ENCODE measurements at places on chromosomes 4 and X.

DNA sequence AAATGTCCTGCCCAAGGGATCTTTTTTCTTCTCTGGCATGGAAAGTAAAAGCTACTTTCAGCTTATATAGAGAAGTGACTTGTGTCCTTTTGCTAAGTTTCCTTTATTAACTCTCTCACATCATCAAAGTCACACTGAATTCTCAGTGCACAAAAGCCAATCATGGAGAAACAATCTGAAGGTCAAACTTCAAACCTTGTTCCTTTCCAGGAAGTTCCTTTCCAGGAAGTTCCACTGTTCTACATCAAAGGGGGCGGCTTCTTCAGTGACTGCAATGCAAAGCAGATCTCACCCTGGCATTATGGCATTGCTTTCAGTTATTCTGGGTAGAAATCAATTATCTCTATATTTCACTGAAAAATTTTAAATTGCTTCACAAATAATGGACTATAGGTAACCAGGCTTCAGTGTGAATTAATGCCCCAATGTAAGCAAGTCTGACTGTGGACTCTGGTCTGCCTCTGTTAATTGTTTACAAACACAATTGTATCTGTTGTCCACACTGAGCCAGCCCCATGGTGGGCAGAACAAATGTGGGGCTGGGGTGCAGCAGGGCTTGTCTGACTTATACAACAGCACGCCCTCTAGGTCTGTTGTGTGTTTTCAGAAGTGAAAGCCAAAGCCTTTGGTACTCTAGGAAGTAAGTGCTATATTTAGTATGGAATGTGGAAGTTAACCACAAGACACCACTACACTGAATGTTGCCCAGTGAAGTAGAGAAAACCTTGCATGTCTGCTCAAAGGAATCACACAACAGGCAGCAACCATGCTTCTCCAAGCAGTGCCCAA is 98.8 kb downstream of the CDS1 start:
- DNase-seq: peak; percentile 87

DNA sequence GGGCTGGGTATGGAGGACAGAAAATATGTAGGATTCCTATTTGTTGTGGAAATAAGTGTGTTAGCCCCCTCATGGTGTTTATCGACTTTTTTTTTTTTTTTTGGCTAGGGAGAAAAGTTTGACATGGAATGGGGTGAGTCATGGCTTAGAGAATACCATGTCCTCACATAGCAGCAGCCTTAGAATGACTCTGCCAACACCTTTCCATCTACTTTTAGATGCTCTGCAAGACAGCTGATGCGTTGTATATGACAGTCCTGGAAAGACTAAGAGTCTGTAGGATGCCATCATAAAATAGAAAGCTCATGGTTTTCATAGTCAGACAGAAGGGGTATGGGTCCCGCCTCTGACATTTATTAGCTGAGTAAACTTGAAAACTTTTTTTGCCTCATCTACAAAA is 37.7 kb downstream of the MTTP start:
- no peak for DNase-seq

- peak; percentile 92 for DNase-seq
Measured at GRCh38 chrX:40504801-40505605, 75.8 kb upstream of the ATP6AP2 start.

GRCh38 chr4:57102050-57102624 is 8.0 kb downstream of the IGFBP7 start:
- peak; percentile 97 for DNase-seq

DNA sequence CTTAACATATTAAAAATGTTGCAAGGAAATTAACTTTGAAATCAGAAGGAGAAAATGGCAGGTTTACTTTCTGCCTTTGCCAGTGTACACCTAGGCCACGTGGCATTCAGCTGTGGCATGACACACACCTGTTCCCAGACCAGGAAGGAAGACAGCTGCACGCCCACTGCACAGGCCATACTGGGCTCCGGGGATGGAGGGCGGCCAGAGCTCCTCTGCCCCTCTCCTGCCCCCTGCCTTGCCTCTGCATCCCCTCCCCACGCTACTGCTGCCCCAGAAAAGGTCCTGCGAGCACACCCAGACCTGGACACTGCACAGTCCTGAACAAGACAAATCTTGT is 68.4 kb downstream of the GATB start:
- no peak for DNase-seq

GRCh38 chr4:119543779-119544178 is 84.8 kb downstream of the PDE5A start:
- DNase-seq: peak; percentile 56

DNA sequence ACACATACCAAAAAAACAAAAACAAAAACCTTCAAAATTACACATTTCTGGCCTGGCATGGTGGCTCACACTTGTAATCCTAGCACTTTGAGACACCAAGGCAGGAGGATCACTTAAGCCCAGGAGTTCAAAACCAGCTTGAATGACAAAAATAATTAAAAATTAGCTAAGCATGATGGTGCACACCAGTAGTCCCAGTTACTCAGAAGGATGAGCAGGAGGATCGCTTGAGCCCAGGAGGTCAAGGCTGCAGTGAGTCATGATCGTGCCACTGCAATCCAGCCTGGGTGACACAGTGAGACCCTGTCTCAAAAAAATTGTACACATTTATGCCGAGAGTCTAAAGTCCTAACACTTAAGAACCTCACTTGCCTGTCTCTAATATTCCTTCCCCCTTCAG is 18.3 kb downstream of the SLC39A8 start:
- no peak for DNase-seq

GRCh38 chr4:69848028-69848427 is 11.9 kb downstream of the SULT1E1 start:
- no peak for DNase-seq

- DNase-seq: no peak
Measured at GRCh38 chr4:99411041-99411440, 24.1 kb downstream of the ADH7 start.

- DNase-seq: no peak
Measured at GRCh38 chrX:123834116-123834515, 25.7 kb upstream of the XIAP start.

- DNase-seq: peak; percentile 89
Measured at GRCh38 chr4:169410839-169411770, 140.3 kb upstream of the SH3RF1 start.

GRCh38 chrX:115344885-115345614 is 55.5 kb downstream of the LUZP4 start:
- peak; percentile 97 for DNase-seq

- DNase-seq: peak; percentile 91
Measured at GRCh38 chr4:184347251-184348239, 126.8 kb downstream of the IRF2 start.

GRCh38 chr4:75306506-75306905 is 207.7 kb downstream of the RCHY1 start:
- DNase-seq: no peak

- no peak for DNase-seq
Measured at GRCh38 chrX:7262551-7262950, 114.6 kb upstream of the PUDP start.

DNA sequence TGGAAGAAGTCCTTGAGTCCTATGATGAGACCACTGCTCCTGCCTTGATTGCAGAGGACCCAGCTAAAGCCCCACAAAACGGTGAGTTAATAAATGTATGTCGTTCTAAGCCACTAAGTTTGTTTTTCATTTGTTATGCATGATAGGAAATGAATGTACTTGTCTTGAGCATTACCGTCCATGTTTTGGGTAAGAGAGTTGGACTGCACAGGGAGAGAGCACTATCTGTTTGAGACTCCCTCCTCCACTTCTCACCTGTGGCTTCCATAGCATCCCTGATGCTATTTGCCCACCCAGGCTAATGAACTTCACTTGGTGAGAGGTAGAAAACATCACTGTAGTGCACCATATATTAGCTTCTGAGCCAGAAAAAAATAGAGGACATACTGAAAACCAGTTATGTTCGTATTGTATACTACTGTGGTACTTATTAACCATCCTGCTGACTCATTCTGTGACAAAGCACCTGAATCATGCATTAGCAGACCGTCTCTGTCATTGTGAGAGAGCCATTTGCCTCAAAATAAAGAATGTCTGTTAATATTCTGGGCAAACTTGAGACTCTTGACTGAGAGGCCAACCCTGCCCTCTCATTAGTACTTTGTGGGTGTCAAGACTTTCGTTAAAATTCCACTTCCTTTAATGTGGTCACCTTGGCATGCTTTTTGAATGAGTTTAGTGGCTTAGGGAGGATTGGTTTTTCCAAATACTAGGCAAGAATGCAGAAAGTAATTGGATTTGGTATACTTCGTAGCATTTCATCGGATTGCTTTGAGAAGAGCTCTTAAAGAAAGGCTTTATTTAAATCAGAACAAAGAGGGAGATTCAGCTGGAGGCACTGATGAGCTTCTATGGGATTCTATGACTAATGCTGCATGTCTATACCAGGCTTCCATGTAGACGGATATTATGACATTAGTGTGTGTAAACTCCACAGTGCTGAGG is 99.3 kb upstream of the GRPR start:
- peak; percentile 32 for DNase-seq

- DNase-seq: no peak
Measured at GRCh38 chrX:39822133-39822748, 275.5 kb downstream of the BCOR start.

- no peak for DNase-seq
Measured at GRCh38 chrX:151901826-151902225, 10.9 kb upstream of the MAGEA4 start.

DNA sequence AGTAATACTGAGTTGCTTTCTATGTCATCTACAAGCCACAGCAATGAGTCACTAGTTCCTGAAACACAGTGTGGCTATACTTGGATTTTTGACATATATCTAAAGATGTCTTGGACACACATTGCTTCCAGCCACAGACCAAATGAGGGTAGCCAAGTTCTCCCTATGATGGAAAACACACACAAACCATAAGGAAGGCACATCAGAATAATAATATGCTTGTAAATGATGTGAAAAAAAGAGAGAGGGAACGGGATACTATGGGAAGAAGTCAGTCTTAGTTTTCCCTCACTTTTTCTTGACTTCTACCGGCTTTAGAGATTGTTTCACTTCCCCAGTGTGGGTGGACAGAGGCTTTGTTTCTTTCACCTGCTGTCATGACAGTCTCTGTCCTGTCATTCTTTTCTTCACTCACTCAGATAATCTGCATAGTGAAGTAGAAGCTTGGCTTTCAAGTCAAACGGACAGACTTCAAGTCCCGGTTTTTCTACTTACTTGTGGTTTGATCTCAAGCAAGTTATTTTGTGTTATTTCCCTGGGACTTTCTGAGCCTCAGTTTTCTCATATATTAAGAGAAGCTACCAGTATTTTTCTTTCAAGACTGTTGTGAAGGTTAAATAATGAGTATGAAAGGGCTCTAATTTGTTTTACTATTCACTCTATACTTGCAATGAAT is 34.7 kb downstream of the P2RY10 start:
- DNase-seq: no peak

- DNase-seq: no peak
Measured at GRCh38 chrX:130336531-130336930, 3.2 kb upstream of the SLC25A14 start.

GRCh38 chr4:148015058-148015457 is 283.2 kb downstream of the ARHGAP10 start:
- DNase-seq: peak; percentile 52

- DNase-seq: no peak
Measured at GRCh38 chrX:144648788-144649187, 598.5 kb upstream of the SPANXN1 start.

DNA sequence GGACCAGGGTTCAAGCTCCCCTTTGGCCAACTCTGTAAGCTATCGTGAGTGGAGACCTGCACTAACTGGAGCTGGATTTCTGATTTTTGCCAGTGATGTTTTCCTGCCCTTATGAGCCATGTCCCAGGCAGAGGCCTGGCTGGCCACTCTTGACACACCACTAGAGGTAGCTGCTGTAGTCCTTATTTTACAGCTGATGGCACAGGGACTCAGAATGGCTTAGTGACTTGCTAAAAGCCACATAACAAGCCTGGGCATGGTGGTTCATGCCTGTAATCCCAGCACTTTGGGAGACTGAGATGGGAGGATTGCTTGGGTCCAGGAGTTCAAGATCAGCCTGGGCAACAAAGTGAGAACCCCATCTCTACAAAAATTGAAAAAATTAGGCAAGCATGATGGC is 33.4 kb downstream of the CYTL1 start:
- DNase-seq: no peak

DNA sequence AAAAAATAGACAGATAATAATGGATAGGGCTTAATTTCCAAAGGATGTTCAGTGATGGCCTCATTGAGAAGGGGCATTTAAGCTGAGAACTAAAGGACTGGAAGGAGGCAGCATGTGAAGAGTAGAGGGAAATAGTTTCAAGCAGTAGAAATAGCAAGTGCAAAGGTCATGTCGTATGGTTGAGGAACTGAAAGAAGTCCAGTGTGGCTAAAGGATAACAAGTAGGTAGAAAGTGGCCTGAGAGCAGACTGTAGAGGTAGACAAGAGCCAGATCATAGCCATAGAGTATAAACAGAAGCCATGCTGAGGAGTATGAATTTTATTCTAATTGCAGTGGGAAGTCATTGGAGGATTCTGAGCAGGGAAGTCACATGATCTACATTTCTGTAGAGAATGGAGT is 72.3 kb downstream of the GRIA3 start:
- no peak for DNase-seq

DNA sequence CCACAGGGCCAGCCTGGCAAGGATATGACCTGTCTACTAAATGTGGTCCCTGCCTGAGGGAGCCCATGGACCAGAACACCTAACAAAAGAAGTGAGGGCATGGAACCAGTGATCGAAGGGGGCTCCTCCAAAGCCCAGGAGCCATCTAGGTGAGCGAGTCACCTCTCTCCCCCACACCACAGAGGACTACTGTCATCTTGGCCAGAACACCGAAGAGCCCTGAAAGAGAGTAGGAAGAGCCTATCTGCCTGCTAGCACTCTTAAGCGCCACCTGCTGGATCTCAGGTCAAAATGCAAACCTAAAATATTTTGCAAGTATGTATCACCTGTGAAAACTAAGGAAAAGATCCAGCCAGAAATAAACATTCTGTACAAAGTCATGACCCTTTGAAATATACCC is 137.9 kb upstream of the ZXDB start:
- DNase-seq: peak; percentile 8

DNA sequence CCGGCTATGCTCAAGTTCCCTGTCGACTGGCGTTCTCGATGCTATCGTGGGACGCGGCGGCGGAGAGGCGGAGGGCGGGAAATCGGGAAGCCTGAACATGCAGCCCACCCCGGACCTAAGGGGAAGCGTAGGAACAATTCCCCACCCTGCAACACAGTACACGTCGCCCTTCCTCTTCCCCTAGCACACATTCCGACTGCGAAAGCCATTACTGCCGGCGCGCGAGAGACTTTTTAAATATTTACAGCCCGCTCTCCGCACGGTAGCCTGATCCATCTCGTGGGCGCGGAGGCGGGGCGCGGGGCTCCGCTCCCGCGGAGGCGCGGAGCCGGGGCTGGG is 48.1 kb upstream of the BCOR start:
- DNase-seq: no peak

DNA sequence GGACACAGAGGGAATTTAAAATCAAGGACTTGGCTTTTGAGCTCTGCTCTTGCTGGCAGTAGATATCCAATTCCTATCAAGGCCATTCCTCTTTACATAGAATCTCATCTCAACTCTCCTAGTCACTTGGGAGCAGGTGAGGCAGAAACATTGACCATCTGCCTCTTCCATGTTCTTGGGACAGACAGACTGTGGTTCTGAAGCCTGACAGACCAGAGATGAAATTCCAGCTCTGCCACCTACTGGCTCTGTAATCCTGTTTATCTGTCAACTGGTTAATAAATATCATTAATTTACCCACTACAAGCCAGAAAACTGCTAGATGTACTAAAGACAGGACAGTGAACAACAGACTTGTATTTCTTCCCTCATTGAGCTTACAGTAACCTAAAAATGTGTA is 300.8 kb downstream of the ADGRL3 start:
- DNase-seq: peak; percentile 37

GRCh38 chr4:186982160-186982559 is 258.5 kb upstream of the FAT1 start:
- no peak for DNase-seq

- no peak for DNase-seq
Measured at GRCh38 chrX:48935301-48935670, 16.5 kb upstream of the PIM2 start.

Data from iris pigment epithelial cell (primary cell).